ENCODE measurements at places on chromosomes 7 and 10. TPM values are rescaled to one million over a fixed set of nuclear protein-coding genes. Genes with fewer than 3 reads are reported as not detected.

MASTL gene
- total RNA-seq, result 9.9 TPM

CALN1 gene
- 1.4 TPM for total RNA-seq

APBB1IP gene
- not detected for total RNA-seq

BZW2 gene
- total RNA-seq, result 141 TPM

KIFBP gene
- 26.2 TPM for total RNA-seq

STEAP1 gene
- 1.0 TPM for total RNA-seq

RTKN2 gene
- 1.7 TPM for total RNA-seq

CADPS2 gene
- total RNA-seq, result 27.8 TPM

MYO3A gene
- total RNA-seq, result 11.4 TPM

MBL2 gene
- total RNA-seq, result not detected

NME8 gene
- total RNA-seq, result not detected

DNA sequence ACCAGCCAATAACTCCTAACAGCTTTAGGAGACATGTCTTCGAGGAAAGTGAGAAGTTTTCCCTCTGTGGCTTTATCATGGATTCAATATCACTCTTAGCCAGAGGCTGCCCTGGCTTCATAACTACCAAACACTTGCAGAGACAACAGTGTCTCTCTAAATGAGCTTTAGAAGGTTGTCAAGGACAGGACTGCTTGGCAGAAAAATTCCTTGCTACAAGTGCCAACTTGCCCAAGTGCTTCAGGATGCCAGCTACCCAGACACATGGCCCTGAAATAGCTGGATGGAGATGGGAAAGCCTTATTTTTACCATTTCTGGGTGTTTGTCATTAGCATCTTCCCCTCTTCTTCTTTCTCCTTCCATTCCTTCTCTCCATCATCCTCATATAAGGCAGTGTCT, 137.1 kb upstream of the MDFIC start:
- DNase-seq, result no peak

DNA sequence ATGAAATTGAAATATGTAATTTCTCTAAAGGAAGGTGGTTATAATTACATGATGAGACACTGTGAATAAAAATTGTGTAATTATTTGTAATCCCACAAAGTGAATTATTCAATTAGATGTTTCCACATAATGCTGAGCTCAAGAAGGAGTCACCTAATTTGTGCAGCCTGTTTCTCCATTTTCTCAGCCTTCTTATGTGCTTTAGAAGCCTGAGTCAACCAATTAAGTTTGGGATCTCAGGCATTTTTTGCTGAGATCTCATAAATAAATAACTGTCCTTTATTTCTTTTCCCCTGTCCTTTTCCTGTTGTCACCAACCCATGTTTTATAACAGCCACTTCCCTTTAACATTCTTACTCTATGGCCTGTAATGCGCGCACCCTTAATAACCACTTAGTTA, 506.5 kb upstream of the SEMA3D start:
- DNase-seq, result no peak

GRCh38 chr7:26156451-26157420, 4.7 kb downstream of the NFE2L3 start:
- no peak for DNase-seq

GRCh38 chr10:43892062-43892770, 243.5 kb upstream of the ZNF32 start:
- DNase-seq, result no peak

GRCh38 chr7:139494835-139495579, 11.5 kb upstream of the KLRG2 start:
- no peak for DNase-seq

- no peak for DNase-seq
Measured at GRCh38 chr7:104137971-104138370, 69.8 kb downstream of the ORC5 start.

DNA sequence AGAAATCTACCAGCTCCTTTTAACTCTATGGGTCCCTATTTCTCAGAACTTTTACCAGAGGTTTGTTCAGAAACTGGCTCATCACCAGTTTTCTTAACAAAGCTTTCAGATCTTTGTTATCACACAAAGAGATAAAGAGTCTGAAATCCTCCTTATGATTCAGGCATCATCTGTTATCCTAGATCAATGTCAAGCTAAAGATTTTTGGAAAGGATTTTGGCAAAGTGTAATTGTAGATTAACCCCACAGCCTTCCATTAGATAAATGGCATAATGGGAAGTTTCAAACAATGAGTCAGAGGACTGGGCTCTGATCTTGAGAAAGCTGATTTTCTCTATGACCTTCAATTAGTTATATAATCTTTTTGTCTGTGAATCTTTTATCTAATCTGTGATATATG, 192.2 kb downstream of the NXPH1 start:
- DNase-seq, result no peak

GRCh38 chr10:71589617-71590551, 129.7 kb downstream of the C10orf105 start:
- DNase-seq, result no peak

DNA sequence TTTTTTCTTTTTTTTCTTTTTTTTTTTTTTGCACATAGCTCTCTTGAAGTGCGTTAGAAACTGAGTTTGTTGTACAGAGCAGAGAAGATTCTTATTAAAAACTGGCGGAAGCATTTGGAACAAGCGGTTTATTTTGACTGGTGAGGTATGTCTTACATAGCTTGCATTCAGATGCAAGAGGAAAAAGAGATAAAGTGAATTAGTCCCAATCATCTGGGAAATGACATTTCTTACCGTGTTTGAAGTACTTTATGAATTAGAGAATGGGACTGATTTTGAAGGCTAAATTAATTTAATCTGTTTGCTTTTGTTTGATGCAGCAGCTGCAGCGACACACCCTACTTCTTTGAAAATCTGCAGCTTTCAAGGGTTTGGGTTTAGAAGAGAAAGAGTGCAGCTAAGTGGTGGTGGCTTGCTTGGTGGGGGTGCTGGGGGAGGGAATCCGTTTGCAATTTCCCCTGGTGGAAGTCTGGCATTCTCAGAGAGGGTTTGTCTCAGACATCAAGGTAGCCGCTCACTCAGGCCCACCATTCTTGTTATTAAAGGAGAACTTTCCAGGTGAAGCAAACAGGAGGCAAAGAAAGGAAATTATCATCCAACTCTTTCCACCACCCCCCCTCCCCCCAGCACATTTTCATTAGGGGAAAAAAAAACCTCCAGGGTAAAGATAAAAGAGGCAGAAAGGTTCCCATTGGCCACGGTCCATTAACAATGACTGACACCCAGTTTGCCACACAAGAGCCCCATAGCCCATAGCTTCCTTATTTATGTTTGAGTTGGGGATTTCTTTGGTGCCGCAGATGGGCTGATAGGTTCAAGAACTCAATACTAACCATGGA, 231.7 kb downstream of the SKIDA1 start:
- no peak for DNase-seq

GRCh38 chr10:112634096-112634830, 187.2 kb downstream of the VTI1A start:
- no peak for DNase-seq

- DNase-seq, result no peak
Measured at GRCh38 chr10:126500866-126501265, 112.6 kb upstream of the ADAM12 start.

GRCh38 chr7:137235434-137235833, 108.1 kb downstream of the PTN start:
- DNase-seq, result no peak

- DNase-seq, result no peak
Measured at GRCh38 chr10:75733135-75733890, 301.9 kb downstream of the LRMDA start.

DNA sequence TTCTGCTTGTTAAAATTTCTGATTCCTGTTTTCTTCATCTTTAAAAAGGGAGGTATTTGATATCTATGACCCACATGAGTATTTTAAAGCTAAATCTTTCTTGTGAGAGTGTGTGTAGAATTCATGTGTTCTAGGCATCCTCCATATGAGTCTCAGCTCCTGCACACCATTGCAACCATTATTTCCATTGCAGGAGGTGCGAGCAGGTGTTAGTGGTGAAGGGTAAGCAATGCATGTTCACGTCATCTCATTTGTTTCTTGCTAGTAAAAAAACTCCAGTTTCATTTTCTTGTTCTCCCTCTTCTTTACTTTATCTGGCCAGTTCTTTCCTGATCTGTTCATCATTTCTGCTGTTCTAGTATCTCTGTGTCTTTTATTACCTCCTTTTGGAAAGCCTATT, 100.5 kb downstream of the ADRA2A start:
- no peak for DNase-seq

GRCh38 chr10:121526801-121527221, 71.4 kb downstream of the FGFR2 start:
- DNase-seq, result no peak

- no peak for DNase-seq
Measured at GRCh38 chr7:5418285-5418582, 5.4 kb downstream of the TNRC18 start.

DNA sequence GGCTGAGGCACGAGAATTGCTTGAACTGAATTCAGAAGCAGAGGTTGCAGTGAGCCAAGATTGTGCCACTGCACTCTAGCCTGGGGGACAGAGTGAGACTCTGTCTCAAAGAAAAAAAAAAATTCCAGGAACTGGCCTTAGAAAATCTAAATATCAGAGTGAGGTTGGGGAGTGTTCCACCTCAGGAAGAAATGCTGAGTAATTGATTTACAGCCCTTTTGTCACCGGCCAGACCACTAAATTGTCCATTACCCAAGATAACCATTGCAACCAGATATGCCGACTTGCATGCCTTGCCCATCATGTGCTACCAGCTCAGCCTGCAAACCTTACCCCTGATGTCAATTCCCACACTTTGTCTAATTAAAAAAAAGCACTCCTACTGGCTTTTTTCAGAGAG, 42.4 kb downstream of the CRCP start:
- DNase-seq, result no peak

- no peak for DNase-seq
Measured at GRCh38 chr10:78765726-78766335, 302.9 kb upstream of the ZMIZ1 start.

- DNase-seq, result no peak
Measured at GRCh38 chr10:63414481-63415260, 51.1 kb downstream of the JMJD1C start.

- DNase-seq, result no peak
Measured at GRCh38 chr7:140604760-140605159, 35.9 kb downstream of the DENND2A start.

- no peak for DNase-seq
Measured at GRCh38 chr7:111238886-111239285, 148.0 kb downstream of the LRRN3 start.

- DNase-seq, result no peak
Measured at GRCh38 chr7:40784176-40784575, 649.4 kb downstream of the SUGCT start.

Measured in endothelial cell (in vitro differentiated cells).